ENCODE measurements at places on chromosomes 7 and 10.

GRCh38 chr10:94316560-94316959 lies 46.2 kb downstream of the NOC3L start:
- no peak for DNase-seq

- DNase-seq, result no peak
Observed at GRCh38 chr10:71530781-71531180, 134.1 kb downstream of the CDH23 start.

DNA sequence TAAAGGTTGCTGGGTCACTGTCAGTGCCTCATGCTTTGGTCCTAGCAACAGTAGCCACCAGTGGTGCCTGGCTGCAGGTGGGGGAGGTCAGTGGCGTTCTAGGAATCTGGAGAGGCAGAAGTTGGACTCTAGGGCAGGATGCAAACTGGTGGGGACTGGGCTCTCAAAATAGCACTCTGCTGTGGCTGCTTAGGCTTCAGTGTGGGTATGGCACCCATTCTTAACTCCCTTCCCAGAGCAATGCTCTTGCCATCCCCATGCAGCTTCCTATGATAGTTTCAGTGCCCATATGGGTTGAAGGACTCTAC lies 330.8 kb downstream of the PCDH15 start:
- DNase-seq, result no peak

DNA sequence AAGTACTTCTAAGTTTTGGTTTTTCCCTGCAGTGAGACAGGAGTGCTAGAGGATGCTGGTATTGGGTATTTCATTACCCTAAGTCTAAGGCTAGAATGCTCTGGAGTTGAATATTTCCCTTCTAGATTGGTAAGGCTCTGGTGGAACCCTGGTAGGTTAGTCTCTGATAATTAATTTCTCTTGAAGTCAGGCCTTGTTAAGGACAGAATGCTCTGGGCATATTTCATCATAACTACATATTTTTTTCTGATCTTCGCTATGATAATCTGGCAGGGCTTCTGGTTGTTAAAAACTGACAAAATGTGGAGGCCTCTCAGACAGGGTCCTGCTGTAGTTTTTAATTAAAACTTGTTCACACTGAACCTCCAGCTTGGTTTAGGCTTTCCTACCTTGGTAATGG lies 83.8 kb downstream of the CDK13 start:
- no peak for DNase-seq

- no peak for DNase-seq
Observed at GRCh38 chr10:113561214-113561613, 8.4 kb downstream of the HABP2 start.

- DNase-seq, result no peak
Observed at GRCh38 chr7:155843426-155844018, 31.3 kb upstream of the SHH start.

DNA sequence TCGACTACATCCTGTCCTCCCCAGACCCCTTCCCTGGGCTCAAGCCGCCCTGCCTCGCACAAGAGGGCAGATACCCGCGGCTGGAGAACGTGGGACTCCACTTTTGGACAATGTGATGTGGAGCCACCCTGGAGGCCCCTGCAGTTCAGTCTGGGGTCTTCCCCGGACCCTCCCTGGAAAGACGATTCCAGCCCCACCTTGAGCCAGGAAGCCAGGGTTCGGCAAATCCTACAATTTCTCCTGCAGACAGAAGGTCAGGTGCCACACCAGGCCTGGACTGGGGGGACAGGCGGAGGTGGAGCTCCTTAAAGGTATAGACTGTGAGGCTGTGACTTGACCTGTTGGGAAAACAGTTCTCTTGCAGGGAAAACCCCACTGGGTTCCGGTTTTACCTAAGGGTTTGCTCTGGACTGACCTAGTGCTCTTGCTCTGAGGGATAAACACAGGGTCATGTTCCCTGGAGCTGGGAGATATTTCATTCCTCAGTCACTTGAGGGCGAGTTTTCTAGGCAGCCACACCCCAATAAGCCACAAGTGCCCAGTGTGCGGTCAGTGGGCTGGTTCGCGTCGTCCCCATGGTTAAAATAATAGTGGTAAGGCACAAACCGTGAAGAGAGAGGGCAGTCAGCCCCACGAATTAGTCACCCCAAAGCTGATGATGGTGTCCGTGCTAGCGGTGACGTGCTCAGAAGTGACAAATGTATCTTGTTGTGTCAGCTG lies 1.6 kb downstream of the FOXL3 start:
- DNase-seq, result no peak

- no peak for DNase-seq
Observed at GRCh38 chr7:104240401-104240800, 32.6 kb upstream of the ORC5 start.

DNA sequence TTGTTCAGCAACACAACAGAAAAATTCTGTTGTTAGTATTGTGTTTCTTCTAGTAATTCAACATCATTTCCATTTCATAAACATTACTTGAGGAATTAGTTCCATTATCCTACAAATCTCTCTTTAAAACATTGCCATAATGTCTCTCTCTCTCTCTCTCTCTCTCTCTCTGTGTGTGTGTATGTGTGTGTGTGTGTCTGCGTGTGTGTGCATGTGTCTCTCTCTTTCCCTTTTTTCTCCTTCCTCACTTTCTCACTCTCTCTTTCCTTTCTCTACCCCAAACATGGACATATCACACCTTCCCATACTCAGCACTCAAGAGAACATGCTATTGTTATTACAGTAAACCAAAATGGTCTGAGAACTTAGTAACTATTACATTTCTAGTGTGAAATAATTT lies 16.6 kb downstream of the LRRTM3 start:
- no peak for DNase-seq

DNA sequence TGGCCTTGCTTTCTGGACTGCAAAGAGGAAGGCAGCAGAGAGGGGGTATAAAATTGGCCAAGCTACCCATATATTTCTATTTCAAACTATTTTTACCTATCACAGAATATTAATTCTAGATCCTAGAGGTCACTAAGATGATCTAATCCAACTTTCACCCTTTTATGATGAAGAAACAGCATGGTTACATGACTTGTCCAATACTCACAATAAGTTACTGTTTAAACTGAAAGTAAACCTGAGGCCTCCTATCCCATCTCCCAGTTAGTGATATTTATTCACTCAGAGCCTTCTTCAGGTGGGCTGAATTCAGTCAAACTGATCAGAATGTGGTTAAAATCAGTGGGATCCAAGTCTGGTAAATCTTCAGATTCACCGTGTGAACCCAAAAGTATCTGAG lies 1345.1 kb downstream of the XPNPEP1 start:
- DNase-seq, result no peak

- DNase-seq, result no peak
Observed at GRCh38 chr7:158726277-158726807, 21.7 kb upstream of the NCAPG2 start.

DNA sequence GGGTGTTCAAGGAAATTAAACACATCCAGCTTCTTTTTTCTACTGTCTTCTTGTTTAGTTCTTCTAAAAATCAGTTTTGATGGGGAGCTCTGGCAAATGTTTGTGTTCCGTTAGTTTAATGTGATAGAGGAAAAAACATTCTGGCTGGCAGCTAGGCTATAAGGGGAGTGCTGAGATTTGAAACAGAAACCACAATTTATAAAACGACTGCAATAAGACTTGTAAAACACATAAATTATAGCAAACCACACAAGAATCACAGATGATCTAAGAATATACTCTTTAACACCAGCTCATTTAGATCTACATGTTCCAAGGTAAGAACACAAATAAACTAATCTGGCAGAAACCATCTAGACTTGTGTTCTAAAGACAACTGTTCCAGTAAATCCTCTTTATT lies 425.5 kb downstream of the CNTNAP2 start:
- no peak for DNase-seq

GRCh38 chr10:84879991-84880390 lies 551.6 kb downstream of the CCSER2 start:
- no peak for DNase-seq

DNA sequence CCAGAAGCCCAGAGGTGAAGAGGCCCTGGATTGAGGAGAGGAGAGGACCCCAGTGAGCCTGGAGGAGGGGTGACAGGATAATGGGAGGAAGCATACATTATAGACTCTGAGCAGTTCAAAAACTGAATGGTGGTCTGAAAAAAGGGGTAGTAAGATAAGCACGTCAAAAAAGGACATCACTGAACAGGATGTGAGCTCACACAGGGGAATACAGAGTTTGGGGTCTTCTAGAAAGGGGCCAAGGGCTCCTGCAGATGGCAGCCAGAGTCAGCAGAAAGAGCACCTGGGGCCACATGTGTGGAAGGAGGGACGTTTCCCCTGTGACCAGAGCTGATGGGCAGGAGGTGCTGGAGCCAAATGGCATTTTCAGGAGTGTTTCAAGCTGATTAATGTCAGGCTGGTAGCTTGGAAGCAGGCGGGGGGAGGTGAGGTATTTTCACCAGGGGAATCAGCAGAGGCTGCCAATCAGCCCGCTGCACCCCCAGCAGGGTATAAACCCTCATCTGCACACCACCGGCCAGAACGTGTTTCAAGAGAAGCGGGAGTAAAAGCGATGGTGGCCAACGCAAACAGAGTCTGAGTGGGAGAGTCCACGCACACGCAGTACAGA lies 85.8 kb downstream of the TNS3 start:
- DNase-seq, result no peak

GRCh38 chr10:51397695-51398094 lies 301.7 kb downstream of the CSTF2T start:
- no peak for DNase-seq

- DNase-seq, result no peak
Observed at GRCh38 chr7:6293202-6293601, 20.8 kb upstream of the CYTH3 start.

DNA sequence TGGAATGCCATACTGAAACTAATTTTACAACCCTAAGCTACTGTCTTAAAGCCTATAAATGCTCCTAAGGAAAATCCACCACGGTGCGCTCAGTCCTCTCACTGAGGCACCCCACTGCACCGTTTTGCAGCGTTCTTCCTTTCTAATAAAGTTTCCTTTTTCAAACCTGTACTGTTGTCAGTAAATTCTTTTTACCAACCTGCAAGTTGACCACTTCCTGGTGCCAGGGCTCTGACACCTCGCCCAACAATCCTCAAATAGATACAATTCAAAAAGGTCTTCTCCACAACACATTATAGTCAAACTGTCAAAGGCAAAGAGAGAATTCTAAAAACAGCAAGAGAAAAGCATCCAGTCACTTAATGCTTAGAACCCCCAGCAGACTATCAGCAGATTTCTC lies 42.8 kb downstream of the HERPUD2 start:
- DNase-seq, result no peak

DNA sequence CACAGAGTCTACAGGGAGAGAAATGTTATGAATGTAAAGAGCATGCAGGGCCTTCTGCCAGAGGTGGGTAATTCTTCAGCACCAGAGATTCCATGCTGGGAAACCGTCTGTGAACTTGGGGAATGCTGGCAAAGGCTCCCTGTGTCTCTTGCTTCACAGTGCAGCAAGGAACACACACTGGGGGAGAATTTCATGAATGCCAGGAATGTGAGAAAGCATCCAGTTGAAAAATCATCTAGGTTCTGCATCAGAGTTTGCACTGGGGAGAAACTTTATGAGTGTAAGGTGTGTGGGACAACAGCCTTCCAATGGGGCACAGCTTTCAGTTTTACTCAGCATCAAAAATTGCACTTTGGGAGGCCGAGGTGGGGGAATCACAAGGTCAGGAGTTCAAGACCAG lies 224.3 kb upstream of the IGFBP3 start:
- DNase-seq, result no peak

DNA sequence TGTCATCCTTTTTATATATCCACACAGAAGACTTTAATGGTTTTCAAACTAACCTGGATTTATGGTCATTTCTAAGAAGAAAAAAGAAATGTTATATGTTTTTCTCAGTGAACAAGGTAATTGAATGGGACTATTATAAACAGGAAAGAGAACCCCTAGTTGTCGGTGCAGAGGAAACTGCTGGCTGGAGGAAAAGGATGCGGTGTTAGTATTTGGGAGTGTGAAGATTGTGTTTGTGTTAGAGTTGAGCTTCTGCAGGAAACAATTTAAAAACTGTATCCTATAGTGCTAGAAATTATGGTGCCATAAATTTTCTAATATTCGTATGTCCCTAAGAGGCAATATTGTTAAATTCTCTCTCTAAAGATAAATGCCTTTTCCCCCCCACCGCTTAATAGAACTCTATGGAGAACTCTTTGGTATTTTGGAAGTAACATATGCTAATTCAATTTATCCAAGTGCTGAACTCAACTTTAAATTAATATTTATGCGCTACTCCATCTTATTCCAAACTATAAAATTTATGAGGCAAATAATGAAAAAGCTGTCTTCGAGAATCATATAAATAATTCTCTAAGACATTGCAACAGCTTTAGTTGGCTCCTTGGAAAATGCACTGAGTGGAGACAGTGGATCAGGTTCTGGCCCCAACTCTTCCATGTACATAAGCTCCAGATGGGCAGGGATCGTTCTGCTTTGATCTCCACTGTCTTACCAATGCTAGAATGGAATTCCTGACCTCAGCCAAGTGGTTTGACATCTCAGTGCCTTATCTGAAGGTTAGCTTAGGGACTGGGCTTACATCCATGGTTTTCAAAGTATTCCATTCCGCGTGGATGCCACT lies 5.6 kb downstream of the BZW2 start:
- no peak for DNase-seq

- no peak for DNase-seq
Observed at GRCh38 chr7:7178906-7179305, 3.4 kb upstream of the C1GALT1 start.

- DNase-seq, result peak; percentile 18
Observed at GRCh38 chr10:105797234-105797890, 1156.3 kb downstream of the SORCS3 start.

GRCh38 chr7:128073671-128074310 lies 42.6 kb upstream of the LRRC4 start:
- DNase-seq, result no peak

DNA sequence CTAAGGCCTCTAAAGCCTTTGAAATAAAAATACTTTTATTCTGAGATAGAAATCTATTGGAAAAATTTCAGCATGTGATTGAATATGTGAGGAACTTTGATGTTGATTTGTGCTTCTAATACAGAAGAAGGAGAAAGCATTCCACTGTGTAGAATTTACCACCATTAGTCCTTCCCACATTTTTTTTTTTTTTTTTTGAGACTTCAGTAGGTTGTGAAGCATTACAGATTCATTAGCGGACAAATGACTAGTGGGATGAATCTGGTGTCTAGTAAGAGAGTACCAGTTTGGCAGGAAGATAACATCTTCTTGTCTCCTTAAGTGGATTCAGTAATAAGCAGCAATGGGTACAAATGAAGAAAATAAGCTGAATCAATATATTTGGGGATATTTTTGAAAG lies 95.5 kb downstream of the ANKRD30A start:
- DNase-seq, result no peak

DNA sequence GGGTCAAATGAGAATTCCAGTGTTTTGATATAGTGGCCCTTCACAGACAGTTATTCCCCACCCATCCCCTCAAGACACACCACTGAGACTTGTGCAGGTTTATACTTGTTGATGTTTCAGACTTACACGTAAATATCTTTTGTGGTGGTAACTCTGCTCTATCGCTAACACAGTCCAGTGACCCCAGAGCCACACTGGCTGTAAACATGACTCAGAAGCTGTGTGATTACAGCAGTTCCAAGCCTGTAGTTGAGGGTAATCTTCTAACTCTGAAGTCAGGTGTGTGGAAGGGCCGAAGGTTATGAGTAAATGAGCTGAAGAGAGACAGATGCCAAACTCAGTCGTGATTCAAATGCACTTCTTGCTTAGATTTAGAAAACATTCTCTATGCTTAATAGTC lies 19.4 kb downstream of the NOBOX start:
- DNase-seq, result no peak

GRCh38 chr7:155983176-155983815 lies 171.0 kb upstream of the SHH start:
- DNase-seq, result no peak

Measured in AML-193 (cell line).